ENCODE measurements at places on chromosomes 1 and 21.

DNA sequence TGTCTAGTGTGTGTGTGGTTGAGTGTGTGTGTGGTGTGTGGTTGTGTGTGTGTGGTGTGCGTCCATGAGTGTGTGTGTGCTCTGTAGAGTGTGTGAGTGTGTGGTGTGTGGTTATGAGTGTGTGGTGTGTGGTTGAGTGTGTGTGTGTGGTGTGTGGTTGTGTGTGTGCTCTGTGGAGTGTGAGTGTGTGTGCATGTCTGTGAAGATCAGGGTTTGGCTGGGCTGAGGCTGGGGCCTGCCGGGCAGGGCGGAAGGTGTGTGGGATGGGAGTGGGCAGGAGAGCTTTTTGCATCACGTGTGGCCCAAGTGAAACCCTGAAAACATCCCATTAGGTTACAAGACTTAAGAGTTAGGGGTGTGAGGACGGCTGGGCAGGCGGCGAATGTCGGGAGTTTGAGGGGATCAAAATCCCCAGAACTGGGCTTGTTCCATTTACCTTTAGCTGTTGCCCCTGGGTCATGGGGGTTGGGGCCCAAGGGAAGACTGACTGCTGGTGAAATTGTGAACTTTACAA lies 2.9 kb upstream of the FCMR start:
- DNase-seq: no peak

DNA sequence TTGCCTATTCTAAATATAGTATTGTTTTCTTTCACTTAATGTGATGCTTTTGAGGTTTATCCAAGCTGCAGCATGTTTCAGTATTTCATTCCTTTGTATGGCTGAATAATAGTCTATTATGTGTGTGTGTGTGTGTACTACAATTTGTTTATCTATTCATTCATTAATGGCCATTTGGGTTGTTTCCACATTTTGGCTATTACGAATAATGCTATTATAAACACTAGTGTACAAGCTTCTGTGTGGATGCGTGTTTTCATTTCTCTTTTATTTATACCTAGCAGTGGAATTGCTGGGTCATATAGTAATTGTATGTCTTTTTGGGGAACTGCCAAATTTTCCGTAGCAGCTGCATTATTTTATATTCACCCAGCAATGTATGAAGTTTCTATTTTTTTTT lies 15.0 kb upstream of the THEM5 start:
- no peak for DNase-seq

DNA sequence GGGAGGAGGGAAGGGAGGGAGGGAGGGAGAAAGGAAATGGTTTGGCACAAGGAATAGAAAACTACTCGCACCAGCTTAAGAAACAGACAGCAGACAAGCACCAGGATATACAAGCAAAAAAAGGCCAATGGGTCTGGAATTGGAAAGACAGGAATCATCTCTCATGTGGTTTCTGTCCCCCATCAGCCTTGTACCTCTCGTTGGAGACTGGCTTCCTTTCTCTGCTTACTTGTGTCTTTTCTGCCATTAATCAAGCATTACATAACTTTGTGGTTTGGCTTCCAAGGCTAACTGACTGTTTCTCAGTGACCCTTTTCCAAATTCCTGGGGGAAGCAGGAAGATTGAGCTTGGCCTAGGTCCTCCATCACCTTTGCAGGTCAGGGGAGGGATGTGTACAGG lies 11.8 kb upstream of the RALGPS2 start:
- DNase-seq: no peak

GRCh38 chr1:231485029-231485784 lies 43.3 kb upstream of the TSNAX start:
- no peak for DNase-seq

GRCh38 chr1:145707183-145707867 lies at the start of gene PDZK1:
PDZK1 (minus strand) TSS chr1:145707368; CDS start chr1:145688021, 19,347 bp downstream.
- no peak for DNase-seq

DNA sequence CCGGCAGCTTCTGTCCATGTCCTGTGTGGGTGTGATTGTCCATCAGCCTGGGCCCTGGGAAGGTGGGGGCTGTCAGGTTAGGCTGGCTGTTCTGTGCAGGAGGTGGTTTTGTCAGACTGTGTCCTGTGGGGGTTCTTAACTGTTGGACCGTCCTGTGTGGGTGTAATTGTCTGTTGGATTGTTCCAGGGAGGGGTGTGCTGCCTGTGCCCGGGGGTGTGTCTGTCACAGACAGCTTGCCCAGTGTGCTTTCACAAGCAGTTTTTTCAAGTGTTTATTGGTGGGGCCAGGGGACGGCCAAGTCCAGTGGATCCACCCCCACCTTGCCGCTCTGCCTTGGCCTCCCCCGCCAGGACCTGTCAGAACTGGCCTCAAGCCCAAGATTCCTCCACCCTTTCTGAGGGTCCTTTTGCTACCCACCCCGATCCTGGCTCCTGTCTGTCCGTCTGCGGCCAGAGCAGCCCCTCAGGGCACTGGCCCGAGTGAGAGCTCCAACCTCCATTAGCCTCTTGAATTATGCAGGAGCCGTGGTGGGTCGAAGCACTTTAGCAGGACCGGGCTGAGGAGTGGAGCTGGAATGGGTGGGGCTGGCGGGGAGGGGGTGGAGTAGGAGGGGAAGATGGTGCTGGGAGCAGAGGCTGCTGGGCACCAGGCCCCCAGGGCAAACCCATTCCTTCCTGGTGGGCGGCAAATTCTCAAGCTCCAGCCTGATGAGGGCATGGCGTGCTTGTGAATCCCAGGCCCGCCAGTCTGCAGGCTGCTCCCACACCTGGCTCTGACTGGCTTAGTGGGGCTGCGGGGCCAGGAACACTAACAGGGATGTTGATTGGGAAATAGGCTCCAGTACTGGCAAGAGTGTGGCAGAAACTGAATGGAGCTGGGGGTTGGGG lies 47.2 kb downstream of the PTPRF start:
- DNase-seq: no peak

- no peak for DNase-seq
These were observed 70.7 kb upstream of the SYT6 start for GRCh38 chr1:114224196-114224907.

DNA sequence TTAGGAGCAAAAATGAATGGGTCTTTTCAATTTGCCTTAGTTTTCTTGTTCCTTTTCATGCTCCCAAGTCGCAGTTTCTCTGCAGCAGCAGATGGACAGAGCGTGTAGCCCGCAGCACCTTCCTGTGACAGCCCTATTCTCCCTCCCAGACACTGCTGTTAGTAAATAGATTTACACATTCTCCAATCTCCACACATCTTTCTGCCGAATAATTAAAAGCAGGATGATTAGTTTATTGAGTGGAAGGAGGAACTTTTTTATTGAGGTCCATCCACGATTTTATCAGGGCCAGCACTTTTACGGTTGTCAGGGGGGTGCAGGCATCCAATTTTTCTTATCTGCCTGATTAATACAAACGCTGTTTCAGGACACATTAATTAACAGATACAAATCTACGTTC lies 98.2 kb upstream of the USH2A start:
- no peak for DNase-seq

- DNase-seq: no peak
These were observed 186.7 kb downstream of the C1orf94 start for GRCh38 chr1:34363447-34363846.

- no peak for DNase-seq
These were observed 439.3 kb downstream of the NPHP4 start for GRCh38 chr1:5552787-5553484.

DNA sequence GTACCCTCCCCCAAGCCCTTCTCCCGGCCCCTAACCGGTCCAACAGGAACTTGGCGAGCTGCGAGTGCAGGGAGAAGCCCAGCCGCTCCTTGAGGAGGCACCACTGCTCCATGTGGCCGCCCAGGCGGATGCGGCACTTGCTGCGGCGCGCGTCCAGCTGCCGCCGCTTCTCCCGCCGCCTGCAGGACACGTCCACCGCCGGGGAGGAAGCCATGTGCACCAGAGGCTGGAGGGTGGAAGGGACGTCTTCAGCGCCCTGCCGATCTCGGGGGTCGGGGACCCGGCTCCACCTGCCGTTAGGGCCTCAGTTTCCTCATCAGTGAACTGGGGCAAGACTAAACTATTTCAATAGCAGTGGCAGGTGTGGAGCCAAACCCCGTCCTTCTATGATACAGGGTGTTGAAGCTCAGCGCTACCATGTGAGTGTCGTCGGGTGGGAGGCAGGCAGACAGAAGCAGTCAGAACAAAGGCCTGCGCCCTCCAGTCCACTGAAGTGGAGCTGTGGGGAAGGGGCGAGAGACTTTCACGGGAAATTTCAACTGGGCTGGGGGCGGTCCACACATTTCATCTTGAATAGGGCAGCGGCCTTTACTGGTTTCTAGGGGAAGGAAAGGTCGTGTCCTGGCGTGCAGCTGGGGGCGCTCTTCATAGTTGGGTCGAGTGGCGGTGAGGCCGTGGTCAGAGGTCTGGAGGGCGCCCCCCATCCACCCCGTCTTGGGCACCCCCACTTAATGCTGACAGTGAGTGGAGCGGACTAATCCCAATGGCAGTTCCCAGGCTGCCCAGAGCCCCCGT lies 592 bp downstream of the ZNF692 start:
- DNase-seq: peak; percentile 26

GRCh38 chr1:180027949-180028445 lies 73.4 kb downstream of the CEP350 start:
- peak; percentile 38 for DNase-seq

- no peak for DNase-seq
These were observed 196 bp downstream of the ALX3 start for GRCh38 chr1:110070282-110070669.

All from HS-27A (cell line).